Thoracic aorta (tissue), 2 donors: ENCODE measurements at places on chromosomes 6 and 20. TPM values are rescaled to one million over a fixed set of nuclear protein-coding genes. Genes with fewer than 3 reads are reported as not detected.

The FAM83B gene
- not detected for total RNA-seq

DNA sequence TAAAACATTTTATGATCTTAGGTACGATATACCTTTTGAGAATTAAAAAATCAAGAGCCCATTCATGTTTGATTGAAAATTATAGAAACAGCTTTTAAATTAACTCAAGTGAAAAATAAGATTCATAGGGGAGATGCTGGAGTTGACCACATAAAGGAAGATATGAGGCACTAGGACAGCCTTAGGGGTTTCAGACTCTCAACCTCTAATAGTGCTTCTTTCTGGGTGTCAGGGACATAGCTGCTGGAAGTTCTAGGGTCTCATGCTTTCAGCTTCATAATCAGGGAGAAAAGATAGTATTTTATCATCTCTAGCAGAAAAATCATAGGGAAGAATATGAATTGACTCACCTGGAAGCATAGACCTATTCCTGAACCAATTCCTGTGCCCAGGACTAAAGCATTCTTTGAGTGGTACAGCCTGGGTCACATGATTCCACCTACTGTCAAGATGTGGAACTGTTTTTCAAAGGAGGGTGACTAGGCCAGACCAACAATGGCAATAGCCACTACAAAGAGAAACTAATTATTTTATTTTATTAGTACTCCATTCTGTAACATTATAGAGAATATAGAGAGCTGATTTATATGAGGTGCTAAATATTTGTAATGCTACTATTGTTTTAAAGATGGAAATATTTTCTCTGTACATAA lies 27.8 kb upstream of the CENPW start:
- no peak overlapping the region for H3K27ac ChIP-seq
- H3K27me3 ChIP-seq = no peaks in the 10 kb centered on the region
- no peak overlapping the region for H3K4me3 ChIP-seq
- no peaks in the 10 kb centered on the region for H3K36me3 ChIP-seq
- no peaks in the 10 kb centered on the region for H3K4me1 ChIP-seq
- no peak for DNase-seq

DNA sequence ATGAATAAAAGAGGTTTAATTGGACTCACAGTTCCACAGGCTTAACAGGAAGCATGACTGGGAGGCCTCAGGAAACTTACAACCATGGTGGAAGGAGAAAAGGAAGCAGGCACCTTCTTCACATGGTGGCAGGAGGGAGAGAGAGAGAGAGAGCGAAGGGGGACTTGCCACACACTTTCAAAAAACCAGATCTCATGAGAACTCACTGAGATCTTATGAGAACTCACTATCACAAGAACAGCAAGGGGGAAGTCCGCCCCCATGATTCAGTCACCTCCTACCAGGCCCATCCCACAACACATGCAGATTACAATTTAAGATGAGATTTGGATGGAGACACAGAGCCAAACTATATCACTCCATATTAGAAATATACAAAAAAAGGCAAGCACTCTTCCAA lies 6.1 kb upstream of the SIRPD start:
- no peak overlapping the region for H3K4me3 ChIP-seq
- H3K36me3 ChIP-seq = no peaks in the 10 kb centered on the region

DNA sequence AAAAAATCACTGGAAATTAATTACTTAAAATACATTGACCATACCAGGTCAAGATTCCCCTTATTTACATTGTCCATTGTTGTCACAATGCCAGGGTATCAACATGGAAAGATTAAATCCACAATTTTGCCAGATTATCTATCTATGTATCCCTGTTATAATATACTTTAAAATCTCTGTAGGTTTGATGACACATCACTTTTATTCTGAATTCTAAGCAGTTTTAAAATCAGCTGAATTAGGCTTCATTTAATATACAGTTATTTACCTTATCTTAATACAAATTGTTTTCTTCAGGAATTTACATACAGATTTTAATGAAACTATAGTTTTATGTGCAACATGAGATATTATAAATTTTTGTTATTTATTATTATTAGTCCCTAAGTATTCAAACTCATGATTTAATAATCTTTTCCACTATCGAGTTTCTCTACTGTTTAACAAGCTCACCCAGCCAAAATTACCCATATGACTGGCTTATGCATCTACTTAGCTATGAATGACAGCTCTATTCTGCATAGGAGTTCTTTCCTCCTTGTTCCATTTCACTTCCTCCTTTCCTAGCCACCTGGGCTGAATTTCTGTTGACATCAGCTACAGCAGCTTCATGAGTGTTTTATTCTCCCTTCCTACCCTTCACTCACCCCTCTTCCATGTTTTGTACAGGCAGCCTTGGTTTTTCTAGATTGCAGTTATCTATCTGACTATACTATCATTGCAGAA lies 654.2 kb upstream of the MAP3K7 start:
- H3K4me3 ChIP-seq = no peak overlapping the region
- DNase-seq = no peak
- no peaks in the 10 kb centered on the region for H3K36me3 ChIP-seq
- H3K27ac ChIP-seq = no peak overlapping the region

- DNase-seq = no peak
- H3K36me3 ChIP-seq = no peaks in the 10 kb centered on the region
- H3K27ac ChIP-seq = no peak overlapping the region
- H3K4me3 ChIP-seq = no peak overlapping the region
- H3K27me3 ChIP-seq = no peaks in the 10 kb centered on the region
- no peaks in the 10 kb centered on the region for H3K4me1 ChIP-seq
Observed at GRCh38 chr6:111920578-111920977, 47.3 kb upstream of the FYN start.

The ADTRP gene
- not detected for total RNA-seq

DNA sequence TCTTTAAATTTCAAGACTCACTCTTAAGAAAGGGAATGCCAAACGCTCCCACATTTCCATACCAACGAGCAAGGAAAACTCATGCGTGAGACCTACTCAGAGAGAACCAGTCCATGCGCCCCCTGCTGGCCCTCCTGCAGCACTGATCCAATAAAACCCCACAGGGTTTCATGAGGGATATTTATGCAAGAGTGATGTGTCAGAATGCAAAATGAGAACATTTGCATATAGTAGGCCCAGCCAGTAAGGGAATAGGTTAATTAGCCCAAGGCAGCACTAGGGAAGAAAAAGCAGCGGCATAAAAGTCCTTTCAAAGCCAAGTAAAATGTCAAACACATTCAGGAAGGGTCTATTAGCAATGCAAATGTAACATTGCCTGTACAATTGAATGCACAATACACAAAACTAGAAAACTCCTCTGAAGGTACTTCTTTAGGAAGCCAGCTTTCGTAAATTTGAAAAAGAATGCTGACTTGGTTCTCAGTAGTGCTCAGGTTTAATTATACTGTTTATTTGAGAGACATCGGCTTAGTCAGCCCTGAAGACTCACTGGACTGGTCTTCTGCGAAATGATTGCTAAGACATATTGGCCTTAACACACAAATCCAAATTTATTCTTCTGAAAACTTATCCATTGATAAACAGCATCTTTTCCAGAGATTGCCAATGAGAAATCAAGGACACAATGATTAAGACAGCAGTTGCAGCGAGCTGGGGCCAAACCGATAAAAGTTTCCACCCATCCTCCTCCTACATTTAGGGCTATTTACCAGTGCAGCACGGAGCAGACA lies 93.2 kb downstream of the GMPR start:
- no peak overlapping the region for H3K27ac ChIP-seq
- H3K4me1 ChIP-seq = peaks cover 11% of the 10 kb centered on the region

The POFUT1 gene
- total RNA-seq = 37.1 TPM

DNA sequence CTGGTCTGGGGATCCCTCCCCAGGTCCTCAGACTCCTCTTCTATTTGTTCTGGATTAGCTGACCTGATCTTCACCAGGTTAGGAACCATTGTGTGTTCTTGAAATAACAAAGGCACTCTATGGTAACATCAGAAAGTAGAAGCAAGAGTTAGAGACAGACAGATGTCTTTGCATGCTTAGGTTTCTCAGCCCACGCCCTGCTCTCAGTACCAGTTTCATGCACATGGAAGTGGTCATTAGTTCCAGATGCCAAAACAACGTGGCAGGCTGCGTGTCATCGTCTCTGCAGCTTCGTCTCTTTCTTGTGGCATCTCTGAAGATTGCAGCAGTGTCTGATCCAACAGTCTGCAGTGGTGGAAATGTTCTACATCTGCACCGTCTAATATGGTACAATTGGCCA lies 89.4 kb downstream of the PACRG start:
- no peak overlapping the region for H3K4me3 ChIP-seq
- H3K27ac ChIP-seq = no peak overlapping the region
- H3K27me3 ChIP-seq = no peaks in the 10 kb centered on the region
- no peaks in the 10 kb centered on the region for H3K36me3 ChIP-seq
- no peak for DNase-seq
- no peaks in the 10 kb centered on the region for H3K4me1 ChIP-seq

GRCh38 chr6:43891072-43891870 lies 121.3 kb downstream of the VEGFA start:
- no peak overlapping the region for H3K27ac ChIP-seq
- H3K4me1 ChIP-seq = no peaks in the 10 kb centered on the region
- H3K36me3 ChIP-seq = no peaks in the 10 kb centered on the region
- no peaks in the 10 kb centered on the region for H3K27me3 ChIP-seq

The ULBP2 gene
- not detected for total RNA-seq

The IL17A gene
- not detected for total RNA-seq

The HLA-G gene
- total RNA-seq = not detected

DNA sequence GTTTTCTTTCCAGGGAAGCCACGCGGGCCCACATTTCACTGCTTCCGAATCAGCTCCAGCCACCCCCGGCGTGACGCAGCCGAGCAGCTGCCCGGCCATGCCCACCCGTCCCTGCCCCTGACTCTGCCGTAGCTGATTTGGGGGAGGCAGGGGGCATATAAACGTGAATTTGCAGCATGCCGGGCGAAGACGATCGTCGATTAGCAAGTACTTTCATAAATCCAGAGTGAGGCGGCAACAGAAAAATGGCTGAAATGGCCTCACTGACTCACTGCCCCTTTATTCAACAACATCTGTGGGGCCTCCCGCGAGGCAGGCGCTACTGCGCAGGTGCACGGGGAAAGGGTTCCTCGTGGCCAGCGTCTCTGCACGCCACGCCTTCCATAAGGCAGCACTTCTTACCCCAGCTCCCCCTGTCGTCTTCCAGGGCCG lies 118.0 kb downstream of the DLL1 start:
- DNase-seq = no peak
- H3K27me3 ChIP-seq = no peaks in the 10 kb centered on the region
- H3K4me1 ChIP-seq = no peaks in the 10 kb centered on the region
- H3K36me3 ChIP-seq = no peaks in the 10 kb centered on the region
- no peak overlapping the region for H3K27ac ChIP-seq

The RNF182 gene
- not detected for total RNA-seq

The BPIFB3 gene
- not detected for total RNA-seq

The SPATA25 gene
- total RNA-seq = 16.7 TPM

The ADAM33 gene
- total RNA-seq = 113 TPM

DNA sequence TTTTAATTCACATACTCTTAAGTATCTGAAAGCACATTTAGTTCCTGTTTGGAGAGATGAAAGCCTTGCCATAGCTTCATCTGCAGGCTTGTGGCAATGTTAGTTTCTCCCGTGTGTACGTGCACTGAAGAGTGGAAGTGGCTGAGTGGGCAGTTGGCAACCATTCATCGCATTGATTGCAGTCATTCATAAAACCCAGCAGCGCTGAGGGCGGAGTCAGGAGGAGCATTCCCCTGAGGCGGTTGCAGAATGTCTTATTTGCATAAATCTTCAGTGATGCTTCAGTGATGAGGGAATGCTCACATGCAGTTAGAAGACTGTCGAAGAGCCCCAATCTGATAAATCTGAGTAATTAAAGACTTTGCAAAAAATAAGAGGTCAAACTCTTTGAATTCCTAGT lies 79.1 kb downstream of the RIMS1 start:
- no peak overlapping the region for H3K4me3 ChIP-seq
- no peaks in the 10 kb centered on the region for H3K27me3 ChIP-seq
- no peak for DNase-seq
- H3K27ac ChIP-seq = no peak overlapping the region
- no peaks in the 10 kb centered on the region for H3K4me1 ChIP-seq

DNA sequence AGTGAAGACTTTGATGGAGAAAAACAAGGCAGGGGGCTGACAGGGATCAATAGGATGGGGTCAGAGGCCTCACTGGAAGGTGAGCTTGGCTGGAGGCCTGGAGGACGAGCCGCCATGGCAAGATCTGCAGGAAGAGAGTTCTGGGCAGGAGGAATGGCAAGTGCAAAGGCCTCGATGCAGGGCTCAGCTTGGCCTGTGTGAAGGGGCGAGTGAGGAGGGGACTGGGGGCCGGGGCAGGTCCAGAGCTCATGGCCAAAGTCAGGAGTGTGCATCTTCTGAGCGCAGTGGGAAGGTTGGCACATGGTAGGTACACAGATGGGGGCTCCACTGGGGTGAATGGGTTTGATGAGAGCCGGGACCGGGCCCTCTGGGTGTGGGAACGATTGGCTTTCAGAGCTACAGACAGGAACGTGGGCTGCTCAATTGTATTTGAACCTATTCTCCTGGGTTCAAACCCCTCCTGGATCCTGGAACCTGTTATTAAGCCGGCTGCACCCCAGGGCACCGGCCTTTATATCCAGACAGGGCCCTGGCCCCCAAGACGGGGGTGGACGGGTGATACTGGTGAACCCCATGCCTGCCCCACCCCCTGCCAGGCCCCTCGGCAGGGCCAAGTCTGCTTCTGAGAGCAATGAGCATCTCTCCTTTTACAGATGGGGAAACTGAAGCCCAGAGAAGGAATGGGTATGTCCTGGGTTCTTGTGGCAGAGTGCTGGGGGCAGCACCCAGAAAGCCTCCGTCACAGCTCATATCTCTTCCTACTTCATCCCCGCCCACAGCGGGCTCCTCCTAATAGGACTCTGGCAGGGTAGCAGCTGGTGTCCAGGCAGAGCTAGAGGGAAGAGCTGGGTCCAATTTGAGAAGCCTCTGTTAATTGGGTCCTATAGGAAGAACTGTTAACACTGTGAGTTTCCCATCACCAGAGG lies 106.1 kb downstream of the CEBPB start:
- H3K27ac ChIP-seq = peak overlapping the region; percentile 20
- no peak overlapping the region for H3K4me3 ChIP-seq
- H3K4me1 ChIP-seq = peaks cover 12% of the 10 kb centered on the region
- no peaks in the 10 kb centered on the region for H3K27me3 ChIP-seq
- no peaks in the 10 kb centered on the region for H3K36me3 ChIP-seq

GRCh38 chr6:75946146-75946831 lies 126.2 kb downstream of the IMPG1 start:
- no peaks in the 10 kb centered on the region for H3K27me3 ChIP-seq
- no peaks in the 10 kb centered on the region for H3K36me3 ChIP-seq
- H3K4me3 ChIP-seq = no peak overlapping the region

GRCh38 chr6:101397199-101397598 lies 3.7 kb downstream of the GRIK2 start:
- H3K27ac ChIP-seq = no peak overlapping the region
- H3K27me3 ChIP-seq = peaks cover 6% of the 10 kb centered on the region
- no peaks in the 10 kb centered on the region for H3K36me3 ChIP-seq
- H3K4me3 ChIP-seq = no peak overlapping the region
- DNase-seq = no peak
- H3K4me1 ChIP-seq = no peaks in the 10 kb centered on the region
